ENCODE measurements at places on chromosomes 5 and 9.
A peak's percentile ranks its signal among the peaks of the same experiment; 100 is the strongest.

- no peak for DNase-seq
Observed at GRCh38 chr5:158953929-158954534, 145.7 kb downstream of the EBF1 start.

GRCh38 chr9:104772714-104773510 lies 9.0 kb downstream of the NIPSNAP3B start:
- DNase-seq: no peak

DNA sequence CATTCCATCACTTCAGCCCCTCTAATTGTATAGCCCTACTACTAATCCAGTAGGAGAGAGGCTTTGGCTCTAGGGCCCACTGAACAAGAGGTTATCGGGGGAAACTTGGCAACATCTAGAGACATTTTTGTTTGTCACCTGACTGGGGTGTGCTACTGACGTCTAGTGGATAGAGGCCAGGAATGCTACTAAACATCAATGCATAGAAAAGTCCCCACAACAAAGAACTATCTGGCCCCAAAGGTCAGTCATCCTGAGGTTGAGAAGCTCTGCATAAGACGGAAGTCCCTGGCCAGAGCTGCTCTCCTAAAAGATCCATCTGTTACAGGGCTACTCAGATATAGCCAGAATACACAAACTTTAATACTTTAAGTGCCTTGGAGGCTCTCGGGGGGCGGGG lies 570.6 kb upstream of the KLF4 start:
- no peak for DNase-seq

DNA sequence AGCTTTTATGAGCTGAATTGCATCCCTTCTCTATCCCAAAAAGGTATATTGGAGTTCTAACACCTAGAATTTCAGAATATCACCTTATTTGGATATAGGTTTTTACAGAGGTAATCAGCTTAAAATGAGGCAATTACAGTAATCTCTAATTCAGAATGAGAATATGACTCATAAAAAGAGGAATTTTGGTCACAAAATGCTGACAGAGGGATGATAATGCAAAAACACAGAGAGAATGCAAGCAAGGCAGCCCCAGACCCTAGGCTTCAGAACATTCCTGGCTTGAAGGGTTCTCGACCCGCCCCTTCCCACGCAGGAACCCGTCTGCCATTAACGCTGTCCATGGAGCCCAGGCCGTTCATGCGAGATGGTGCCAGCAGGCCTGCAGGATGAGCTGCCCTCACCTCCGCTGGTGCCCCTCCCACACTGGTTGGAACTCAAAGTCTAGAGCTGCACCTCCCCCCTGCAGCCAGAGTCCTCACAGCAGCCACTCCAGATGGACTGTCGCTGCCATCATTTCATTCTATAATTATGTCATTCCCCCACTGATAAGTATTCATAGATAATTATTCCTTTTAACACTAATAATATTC lies 1173.4 kb upstream of the ACO1 start:
- peak; percentile 10 for DNase-seq

GRCh38 chr9:24738421-24738961 lies 192.8 kb upstream of the IZUMO3 start:
- DNase-seq: no peak

DNA sequence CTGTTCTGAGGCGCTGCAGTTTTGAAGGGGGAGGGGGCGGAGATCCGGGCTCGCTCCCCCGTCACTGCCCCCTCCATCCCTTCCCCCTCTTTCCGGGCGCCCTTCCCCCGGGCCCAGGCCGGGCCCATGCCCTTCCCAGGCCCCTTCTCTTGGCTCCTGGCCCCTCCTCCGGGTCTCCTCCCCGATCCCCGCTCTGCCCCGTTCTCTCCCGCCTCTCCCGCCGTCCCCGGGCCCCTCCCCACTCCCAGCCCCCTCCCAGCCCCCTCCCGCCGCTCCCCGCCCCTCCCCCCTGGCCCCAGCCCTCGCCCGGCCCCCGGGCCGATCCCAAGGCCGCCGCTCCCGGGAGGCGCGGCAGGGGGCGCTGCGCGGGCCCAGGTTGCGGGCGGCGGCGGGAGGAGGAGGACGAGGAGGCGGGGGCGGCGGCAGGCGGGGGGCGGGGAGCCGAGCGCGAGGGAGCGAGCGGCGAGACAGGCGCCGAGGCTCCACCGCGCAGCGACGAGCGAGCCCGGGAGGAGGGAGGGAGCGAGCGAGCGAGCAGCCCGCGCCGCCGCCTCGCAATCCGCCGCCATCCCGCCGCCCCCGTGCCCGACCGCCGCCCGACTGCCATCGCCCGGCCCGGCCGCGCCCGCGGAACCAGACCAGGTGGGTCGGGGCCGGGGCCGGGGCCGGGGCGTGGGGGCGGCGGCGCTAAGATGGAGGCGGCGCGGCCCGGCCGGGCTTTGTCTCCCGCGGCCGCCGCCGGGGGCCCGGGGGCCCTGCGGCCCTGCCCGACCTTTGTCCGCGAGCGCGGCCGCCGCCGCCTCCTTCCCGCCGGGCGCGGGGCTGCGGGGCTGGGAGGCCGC lies at the start of gene PRRC2B:
Gene PRRC2B, plus strand, starts transcription at position 465 of the 842 bp plus-strand sequence. CDS start 36,059 bp downstream, outside the sequence.
- peak; percentile 83 for DNase-seq

- DNase-seq: no peak
Observed at GRCh38 chr9:38141746-38142591, 72.9 kb upstream of the SHB start.

DNA sequence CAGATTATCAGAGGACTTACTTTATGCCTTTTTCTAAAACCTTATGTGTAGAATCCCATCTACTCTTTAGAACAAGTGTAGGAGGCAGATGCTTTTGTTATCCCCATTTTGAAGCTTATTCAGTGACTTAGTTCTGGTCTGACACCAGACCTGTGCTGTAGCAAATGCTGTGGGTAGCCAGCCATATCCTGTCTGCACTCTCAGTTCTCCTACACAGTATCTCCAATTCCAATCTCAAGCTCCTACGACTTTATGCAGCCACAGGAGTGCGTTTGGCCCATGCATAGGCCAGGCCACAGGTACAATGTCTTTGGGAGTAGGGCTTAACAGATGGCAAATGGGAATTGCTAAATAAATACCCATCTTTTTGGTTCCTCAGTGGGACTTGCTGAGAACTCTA lies 292.6 kb downstream of the MCTP1 start:
- no peak for DNase-seq

GRCh38 chr5:40654377-40654991 lies 25.2 kb upstream of the PTGER4 start:
- DNase-seq: no peak

GRCh38 chr5:135391116-135391868 lies 7.7 kb downstream of the MACROH2A1 start:
- no peak for DNase-seq

GRCh38 chr5:87944553-87945285 lies 323.9 kb downstream of the TMEM161B start:
- no peak for DNase-seq

- no peak for DNase-seq
Observed at GRCh38 chr9:125235804-125236519, 5.2 kb downstream of the HSPA5 start.

GRCh38 chr5:67196537-67197059 lies at the start of gene CD180:
CD180 (minus strand) TSS chr5:67196799; CDS start chr5:67196641, 158 bp downstream.
- no peak for DNase-seq

- no peak for DNase-seq
Observed at GRCh38 chr9:123697686-123698085, 232.2 kb downstream of the DENND1A start.

- no peak for DNase-seq
Observed at GRCh38 chr5:145178641-145179523, 656.3 kb downstream of the PRELID2 start.

DNA sequence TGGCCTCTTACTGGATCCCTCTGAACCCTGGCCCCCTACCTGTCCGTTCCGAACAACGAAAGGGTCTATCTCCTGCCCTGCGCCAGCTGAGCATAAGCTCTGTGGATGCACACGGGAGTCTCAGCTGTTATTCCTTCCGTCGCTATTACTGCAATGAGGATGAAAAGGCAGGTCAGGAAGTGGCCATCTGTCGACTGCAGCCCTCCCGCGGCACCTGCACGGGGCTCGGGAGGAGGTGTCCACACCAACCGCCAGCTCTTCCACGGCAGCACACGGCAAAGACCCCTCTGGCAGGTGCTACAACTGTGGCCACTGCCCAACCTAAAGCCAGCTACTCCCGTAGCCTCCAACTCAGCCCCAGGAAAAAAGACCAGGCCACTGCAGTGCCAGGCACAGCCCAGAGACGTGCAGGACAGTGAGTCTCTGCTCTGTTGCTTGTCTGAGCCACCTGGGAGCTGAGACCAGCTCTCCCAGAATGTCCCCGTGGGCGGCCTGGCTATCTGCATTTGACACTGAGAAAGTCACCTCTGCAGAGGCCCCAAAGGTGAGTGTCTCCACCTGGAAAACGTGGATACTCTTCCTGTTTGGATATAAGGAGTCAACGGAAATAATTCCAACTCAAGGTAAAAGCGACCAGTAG lies 19.1 kb downstream of the CAMSAP1 start:
- DNase-seq: no peak

- DNase-seq: no peak
Observed at GRCh38 chr9:131554843-131555351, 9.6 kb downstream of the PRRT1B start.

DNA sequence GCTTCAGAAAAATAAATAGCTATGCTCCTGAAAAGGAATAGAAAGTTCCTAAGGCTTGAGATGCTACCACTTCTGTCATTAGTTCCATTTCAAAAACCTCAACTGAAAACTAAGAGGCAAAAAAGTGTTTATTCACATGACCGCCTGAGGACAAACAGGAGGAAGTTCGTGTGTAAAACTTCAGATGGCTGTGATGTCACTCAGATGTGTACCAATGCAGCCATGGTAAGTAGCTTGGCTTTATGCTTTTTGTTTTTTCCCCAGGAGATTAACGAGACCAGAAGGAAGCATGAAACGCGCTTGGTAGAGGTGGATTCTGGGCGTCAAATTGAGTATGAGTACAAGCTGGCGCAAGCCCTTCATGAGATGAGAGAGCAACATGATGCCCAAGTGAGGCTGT lies 33.0 kb downstream of the LMNB1 start:
- DNase-seq: no peak

DNA sequence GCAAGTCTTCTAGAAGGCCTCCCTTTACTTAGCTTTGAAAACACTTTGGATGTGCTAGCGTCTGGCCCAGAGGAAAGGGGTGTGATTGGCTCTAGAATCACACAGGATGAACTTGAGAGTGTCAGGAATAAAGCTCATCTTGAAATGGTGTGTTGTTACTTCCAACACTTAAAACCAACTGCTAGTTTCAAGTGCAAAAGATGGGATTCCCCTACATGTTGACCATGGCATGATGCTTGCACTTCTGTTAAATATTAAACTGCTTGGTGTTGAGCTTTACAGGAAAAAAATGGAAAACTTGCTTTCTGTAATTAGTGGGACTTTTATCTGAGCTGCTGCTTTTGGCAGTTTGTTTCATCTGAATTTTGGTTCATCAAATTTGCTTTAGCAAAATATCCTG lies 261.1 kb downstream of the MED10 start:
- no peak for DNase-seq

GRCh38 chr9:5013374-5013773 lies 28.3 kb downstream of the JAK2 start:
- DNase-seq: no peak

DNA sequence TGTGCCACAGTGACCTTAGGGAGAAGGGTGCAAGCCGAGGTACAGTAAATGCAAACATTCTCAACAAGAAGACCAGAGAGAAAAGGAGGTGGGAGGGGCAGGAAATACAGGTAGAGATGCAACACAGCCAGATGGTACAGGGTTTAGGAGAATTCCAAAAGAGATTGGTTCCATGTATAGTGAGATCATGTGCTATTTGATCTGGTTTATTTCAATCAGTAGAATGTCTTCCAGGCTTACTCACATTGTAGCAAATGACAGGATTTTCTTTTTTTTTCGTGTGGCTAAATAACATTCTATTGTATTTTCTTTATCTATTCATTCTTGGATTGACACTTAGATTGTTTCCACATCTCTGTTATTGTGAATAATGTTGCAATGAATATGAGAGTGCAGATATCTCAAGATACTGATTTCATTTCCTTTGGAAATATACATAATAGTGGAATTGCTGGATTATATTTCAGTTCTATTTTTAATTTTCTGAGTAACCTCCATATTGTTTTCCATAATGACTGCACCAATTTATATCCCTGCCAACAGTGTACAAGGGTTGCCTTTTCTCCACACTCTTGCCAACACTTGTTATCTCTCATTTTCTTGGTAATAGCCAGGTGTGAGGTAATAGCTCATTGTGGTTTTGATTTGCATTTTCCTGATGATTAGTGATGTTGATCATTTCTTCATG lies 107.8 kb upstream of the GAS1 start:
- no peak for DNase-seq

- no peak for DNase-seq
Observed at GRCh38 chr5:171149333-171149732, 159.7 kb upstream of the TLX3 start.

- no peak for DNase-seq
Observed at GRCh38 chr5:108637134-108637533, 110.6 kb upstream of the FER start.

- no peak for DNase-seq
Observed at GRCh38 chr5:126888175-126888574, 111.2 kb downstream of the LMNB1 start.

DNA sequence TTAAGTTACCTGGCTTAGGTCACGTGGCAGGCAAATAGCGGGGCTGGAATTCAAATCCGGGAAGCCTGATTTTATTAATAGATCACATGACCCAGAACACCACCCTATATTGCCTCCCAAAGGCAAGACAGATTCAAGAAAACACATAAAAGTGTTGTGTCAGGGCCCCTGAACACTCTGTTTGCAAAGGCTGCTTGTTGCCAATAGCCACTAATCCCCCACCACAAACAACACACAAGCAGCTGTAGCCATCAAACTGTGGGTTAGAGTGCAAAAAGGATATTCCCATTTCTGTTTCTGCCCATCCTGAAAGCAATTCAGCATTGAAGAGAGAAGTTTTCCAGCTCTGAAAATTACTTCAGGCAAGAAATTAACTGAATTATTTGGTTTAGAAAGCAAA lies 358.9 kb upstream of the RFX3 start:
- DNase-seq: no peak

- DNase-seq: no peak
Observed at GRCh38 chr5:163880302-163880701, 374.9 kb downstream of the MAT2B start.

GRCh38 chr5:141779503-141779973 lies 97.5 kb upstream of the ARAP3 start:
- no peak for DNase-seq

DNA sequence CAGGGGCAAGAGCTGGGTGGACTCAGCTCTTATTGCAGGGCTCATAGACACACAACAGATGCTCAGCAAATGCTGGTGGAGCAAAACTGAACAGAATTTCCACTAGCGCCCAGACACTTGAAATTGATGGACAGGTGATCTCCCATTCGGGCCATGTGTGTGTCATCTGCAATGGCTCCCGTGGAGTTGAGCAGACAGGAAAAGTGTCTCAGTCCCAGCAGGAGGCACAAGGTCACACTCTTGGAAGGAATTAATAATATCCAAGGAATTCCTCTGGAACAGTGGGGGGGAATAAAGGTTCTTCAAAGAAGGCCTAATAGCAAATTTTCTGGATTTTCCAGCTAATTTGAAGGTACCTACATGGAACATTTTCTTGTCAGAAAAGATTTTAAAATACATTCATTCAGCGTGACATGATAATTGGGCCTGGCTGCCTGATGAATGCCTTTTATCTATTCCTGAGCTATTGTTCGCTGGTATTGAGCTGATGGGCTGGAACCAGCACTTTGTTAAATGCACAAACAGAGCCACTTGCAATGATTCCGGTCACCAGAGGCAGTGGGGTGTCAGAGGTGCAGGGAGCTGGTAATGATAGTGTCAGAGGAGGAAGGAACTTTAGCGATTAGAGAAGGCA lies 31.5 kb upstream of the ALDH1B1 start:
- DNase-seq: no peak

Data from stimulated activated naive CD4-positive, alpha-beta T cell treated with Interleukin-2 at 50 U/mL for 16 hours (primary cell).